ENCODE measurements at places on chromosomes 5 and 9.

DNA sequence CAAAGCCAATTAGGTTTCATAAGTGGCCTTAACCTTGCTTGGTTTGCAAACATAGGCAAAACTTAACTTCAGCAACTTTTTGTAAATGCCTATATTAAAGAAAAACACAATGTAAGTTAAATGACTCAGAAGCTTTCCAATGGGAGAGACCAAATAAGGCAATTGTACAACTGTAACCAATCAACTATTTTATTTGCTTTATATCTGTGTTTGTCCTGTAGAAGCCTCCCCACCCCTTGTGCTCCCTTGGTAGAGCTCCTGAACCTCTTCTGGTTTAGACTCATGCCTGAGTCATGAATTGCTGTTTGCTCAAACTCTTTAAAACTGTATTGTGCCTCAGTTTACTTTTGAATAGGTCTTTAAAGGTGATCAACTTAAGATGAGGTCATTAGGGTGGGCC lies 3.0 kb upstream of the C1QTNF3 start:
- no peak for DNase-seq

- DNase-seq: no peak
Observed at GRCh38 chr5:112342389-112342788, 76.7 kb downstream of the EPB41L4A start.

DNA sequence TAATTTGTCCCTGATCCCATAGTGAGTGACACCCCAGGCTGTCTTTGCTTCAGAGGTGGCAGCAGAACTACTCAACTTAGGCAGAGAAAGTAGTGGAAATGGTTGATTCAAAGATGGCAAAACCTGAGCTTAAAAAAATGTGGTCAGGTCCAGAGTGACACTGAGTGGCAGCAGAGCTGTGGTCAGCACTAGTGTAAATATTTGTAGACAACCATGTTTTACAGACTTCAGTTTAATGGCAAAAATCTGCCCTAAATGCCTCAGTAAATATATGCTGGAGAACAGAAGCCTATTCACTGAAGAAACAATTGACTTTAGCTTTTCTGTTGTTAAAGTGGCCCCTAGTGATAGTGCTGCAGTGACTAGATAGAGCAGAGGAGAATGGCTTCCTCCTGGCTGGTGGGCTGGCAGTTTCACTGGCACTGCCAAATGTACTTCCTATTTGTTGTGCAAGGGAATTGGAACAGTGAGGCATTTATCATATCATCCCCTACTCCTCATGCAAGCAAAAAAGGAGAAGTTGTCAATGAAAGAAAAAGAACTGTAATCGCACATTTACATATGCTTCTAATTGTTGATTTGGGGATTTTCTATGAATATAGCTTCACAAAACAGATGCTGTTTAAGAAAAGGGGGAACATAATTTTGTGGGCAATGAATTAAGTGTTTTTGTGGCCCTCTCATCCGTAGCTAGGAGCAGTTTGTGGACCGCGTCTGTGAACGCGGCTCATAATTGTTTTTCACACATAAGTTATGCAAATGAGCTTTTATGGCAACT lies 12.0 kb downstream of the PBX3 start:
- DNase-seq: no peak

DNA sequence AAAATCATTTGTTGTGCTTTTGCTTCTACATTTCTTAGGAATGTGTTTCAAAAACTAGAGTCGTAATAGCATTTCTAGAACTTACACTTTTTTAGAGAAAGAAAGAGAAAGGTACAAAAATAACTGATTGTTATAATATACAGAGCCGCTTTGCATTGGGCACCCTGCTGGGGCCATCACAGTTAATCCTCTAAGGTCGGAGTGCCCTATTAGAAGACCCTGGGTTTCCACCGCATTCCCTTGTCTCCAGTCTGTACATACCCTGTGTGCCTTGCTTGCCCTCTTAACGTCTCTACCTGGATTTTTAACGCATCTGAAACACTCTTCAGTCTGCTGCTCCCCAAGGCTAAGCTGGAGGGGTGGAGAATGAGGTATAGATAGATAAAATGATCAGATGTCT lies 1.3 kb downstream of the MARVELD2 start:
- no peak for DNase-seq
